ENCODE measurements at places on chromosomes 1 and 21. TPM values are rescaled to one million over a fixed set of nuclear protein-coding genes. Genes with fewer than 3 reads are reported as not detected.

- DNase-seq: no peak
Measured at GRCh38 chr1:192512426-192513162, 63.0 kb upstream of the RGS1 start.

DNA sequence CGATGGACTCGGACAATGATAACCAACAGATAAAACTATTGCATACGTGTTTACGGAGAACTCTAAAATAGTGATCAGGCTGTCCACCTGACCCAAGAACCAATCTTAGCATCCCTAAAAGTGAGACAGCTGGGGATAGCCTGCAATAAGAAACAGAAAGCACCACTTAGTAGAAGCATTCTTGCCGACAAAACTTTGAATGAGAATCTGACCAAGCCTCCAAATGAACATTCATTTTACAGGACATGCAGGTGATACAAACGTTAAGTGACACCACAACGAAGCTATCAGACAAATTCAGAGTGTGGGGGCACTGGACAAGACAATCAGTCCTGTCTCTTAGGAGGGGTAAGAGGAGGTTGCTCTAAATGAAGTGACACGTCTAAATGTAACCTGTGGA lies 1.2 kb downstream of the PSMG1 start:
- DNase-seq: no peak

The FAM72B gene
- total RNA-seq: not detected

DNA sequence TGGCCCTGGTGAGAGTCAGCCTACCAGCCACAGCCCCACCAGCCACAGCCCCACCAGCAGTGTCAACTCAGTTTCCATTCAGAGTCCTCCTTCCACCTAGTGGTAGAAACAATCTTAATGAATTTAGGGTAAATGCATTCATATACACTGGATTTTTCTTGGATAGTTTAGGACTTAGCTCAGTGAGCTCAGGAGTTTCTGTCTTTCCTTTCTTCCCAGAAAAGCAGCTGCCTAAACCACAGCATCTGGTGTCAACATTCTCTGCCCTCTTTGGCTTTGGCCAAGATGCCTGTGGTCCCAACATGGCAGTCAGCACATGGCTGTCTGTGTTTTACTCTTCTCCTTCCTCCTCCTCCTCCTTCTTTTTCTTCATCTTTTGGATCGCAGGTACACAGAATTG lies 94.0 kb downstream of the CLIC6 start:
- DNase-seq: no peak

- DNase-seq: no peak
Measured at GRCh38 chr21:37574316-37574715, 207.7 kb downstream of the DYRK1A start.

GRCh38 chr21:31909153-31910073 lies 36.6 kb downstream of the HUNK start:
- no peak for DNase-seq

DNA sequence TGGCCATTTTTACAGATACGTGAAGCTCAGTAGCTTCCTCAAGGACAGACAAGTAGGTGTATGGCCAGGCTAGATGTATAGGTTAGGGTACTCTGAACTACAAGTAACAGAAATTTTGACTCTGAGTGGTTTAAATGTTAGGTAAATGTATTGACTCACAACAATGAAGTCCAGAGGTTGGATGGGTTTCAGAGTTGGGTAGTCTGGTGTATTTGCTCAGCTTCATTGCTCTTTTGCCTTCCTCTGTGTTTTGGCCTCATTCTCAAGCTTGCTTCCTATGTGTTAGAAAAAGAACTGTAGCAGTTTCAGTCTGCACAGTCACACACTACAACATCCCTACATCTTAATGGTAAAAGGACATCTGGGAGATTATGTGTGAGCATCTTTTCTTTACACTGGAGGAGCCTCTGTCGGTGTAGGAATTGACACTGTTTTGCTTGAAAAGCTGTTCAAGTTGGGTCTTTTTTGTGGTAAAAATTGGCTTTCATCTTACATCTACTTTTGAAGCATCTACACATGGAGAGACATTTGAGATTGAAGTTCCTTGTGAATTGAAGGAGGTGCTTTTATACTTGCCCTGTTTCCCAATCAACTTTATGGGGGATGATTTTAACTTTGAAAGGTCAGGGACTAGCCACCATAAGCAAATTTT lies 64.4 kb downstream of the MAST2 start:
- no peak for DNase-seq

GRCh38 chr1:237700181-237700580 lies 190.5 kb downstream of the ZP4 start:
- no peak for DNase-seq

The CELA3B gene
- total RNA-seq: not detected
